ENCODE measurements at places on chromosomes 4 and X. TPM values are rescaled to one million over a fixed set of nuclear protein-coding genes. Genes with fewer than 3 reads are reported as not detected.

Gene DUSP21
- not detected for total RNA-seq

DNA sequence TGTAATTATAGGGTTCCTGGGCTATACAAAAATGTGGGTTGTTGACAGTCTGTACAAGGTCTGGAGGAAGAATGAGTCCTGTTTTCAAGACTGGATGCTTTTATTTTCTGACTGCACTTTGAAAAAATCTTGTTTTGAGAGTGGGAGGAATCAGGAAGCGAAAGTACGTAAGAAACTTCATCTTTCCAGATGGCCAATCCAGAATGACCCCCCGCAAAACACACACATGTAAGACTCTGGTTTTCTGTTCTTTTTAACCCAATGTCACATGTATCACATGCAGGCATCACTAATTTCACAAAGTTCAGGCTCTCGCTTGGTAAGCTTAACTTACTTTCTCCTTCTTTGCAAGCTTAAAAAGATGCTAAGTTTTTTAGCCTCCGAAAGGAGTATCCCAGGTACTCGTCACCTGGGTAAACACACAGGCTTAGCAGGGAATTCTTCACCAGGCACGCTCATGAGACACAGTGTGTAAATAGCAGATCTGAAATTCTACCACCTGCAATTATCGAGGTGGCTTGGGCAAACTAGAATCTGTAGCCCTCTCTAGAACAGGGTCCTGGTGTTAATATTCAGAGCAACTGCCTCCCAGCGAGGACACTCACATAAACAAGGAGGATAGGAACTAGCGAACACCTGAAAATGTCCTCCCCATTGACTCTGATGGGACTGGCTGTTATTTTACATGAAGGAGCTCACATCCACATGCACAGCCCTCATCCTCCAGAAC is 90.7 kb downstream of the NSUN7 start:
- no peak for DNase-seq
- no peak overlapping the region for H3K4me3 ChIP-seq
- H3K27me3 ChIP-seq: no peaks in the 10 kb centered on the region
- no peak overlapping the region for H3K27ac ChIP-seq
- H3K4me1 ChIP-seq: peaks cover 6% of the 10 kb centered on the region
- no peaks in the 10 kb centered on the region for H3K36me3 ChIP-seq

Gene SPANXD
- not detected for total RNA-seq

DNA sequence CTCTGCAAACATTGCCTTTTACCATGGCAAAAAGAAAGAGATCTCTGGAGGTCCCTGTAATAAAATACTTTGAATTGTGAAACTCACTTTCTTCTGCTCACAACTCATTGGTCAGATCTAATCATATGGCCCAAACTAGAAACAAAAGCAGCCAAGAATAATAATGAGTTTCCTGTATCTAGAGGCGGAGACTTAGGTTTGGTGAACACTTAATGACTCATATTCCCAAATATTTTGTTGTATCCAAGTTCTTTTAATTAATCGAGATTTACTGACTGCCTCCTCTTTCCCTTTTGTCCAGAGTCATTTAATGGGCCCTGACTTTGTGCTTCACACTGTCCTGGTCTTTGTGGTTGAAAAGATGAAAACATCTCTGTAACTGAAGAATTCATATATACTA is 190.6 kb downstream of the CCSER1 start:
- H3K27ac ChIP-seq: peak overlapping the region; percentile 95
- H3K4me1 ChIP-seq: peaks cover 18% of the 10 kb centered on the region
- H3K36me3 ChIP-seq: no peaks in the 10 kb centered on the region
- H3K27me3 ChIP-seq: no peaks in the 10 kb centered on the region
- H3K4me3 ChIP-seq: peak overlapping the region; percentile 41

Gene UGT2A1
- not detected for total RNA-seq

DNA sequence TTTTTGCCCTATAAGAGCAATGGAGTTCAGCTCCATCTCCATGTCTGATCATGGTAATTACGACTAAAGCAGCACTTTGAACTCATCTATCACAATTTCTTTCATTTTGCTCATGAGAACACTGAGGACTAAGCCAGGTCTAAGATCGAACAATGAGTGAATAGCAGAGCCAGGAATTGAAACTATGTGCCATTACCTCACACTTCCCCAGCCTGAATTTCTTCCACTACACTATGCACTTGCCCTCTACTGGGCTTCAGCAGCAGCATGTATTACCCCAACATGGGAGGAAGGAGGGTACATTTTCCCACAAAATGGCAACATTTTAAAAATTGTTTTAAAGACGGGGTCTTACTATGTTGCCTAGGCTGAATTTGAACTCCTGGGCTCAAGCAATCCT is 274.7 kb upstream of the FGF13 start:
- H3K27me3 ChIP-seq: no peaks in the 10 kb centered on the region
- no peak overlapping the region for H3K4me3 ChIP-seq
- H3K4me1 ChIP-seq: no peaks in the 10 kb centered on the region
- DNase-seq: no peak
- no peak overlapping the region for H3K27ac ChIP-seq
- no peaks in the 10 kb centered on the region for H3K36me3 ChIP-seq

- H3K27ac ChIP-seq: no peak overlapping the region
- DNase-seq: no peak
Measured at GRCh38 chr4:119142833-119143232, 7.2 kb downstream of the MYOZ2 start.

- peaks cover 55% of the 10 kb centered on the region for H3K4me1 ChIP-seq
- no peak for DNase-seq
- peak overlapping the region; percentile 96 for H3K27ac ChIP-seq
- no peaks in the 10 kb centered on the region for H3K27me3 ChIP-seq
Measured at GRCh38 chr4:181684310-181684709, 558.9 kb upstream of the TENM3 start.

Gene DCAF12L2
- total RNA-seq: not detected

DNA sequence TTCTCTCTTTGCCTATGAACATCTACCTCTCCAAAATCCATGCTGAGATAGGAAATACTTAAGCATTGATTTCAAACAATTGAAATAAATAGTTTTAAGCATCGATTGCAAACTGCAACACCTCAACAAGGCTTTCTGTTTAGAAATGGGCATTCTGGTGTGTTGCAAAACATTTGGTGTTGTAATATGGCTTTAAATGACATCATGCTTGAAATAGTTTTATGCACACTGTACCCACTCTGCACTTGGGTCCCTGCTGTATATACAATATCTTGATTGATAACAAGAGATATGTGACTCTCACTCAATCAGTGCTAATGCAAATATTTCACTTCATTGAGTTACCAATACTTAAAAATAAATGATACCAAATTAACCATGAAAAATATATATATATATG is 964.9 kb upstream of the GRIA3 start:
- H3K4me3 ChIP-seq: no peak overlapping the region
- H3K27me3 ChIP-seq: no peaks in the 10 kb centered on the region
- no peak overlapping the region for H3K27ac ChIP-seq
- no peaks in the 10 kb centered on the region for H3K4me1 ChIP-seq
- H3K36me3 ChIP-seq: no peaks in the 10 kb centered on the region

Measured in osteoblast (primary cell).